LoVo (cell line): ENCODE measurements at places on chromosomes 1 and 21.

DNA sequence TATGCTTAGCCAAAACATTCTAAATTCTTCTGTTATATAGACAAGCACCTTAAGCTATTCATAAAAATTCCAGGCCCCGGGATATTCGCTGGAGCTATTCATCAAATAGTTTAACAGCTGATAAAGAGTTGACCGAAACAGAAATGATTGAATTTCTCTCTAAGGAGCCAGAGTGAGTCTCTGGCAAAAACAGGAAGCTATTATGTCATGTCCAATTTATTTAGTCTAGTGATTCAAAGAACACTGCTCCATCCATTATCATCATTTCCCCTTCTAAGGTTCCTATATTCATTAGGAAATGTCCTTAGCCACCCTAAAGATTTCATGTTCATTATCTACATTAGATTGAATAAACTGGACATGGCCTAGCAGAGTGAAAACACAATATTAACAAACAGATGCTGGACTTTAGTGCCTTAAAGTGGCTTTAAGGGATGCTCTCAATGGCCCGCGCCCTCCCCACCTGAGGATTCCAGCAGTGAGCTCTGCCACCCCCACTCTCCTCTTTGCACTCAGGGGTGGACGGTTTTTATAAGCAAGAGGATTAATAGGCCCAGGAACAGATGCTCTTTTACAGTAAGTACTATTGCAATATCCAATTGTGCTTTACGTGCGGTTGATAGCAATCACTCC, 122.1 kb upstream of the RGS1 start:
- DNase-seq: no peak

GRCh38 chr1:223046011-223046410, 97.0 kb downstream of the TLR5 start:
- DNase-seq: no peak

DNA sequence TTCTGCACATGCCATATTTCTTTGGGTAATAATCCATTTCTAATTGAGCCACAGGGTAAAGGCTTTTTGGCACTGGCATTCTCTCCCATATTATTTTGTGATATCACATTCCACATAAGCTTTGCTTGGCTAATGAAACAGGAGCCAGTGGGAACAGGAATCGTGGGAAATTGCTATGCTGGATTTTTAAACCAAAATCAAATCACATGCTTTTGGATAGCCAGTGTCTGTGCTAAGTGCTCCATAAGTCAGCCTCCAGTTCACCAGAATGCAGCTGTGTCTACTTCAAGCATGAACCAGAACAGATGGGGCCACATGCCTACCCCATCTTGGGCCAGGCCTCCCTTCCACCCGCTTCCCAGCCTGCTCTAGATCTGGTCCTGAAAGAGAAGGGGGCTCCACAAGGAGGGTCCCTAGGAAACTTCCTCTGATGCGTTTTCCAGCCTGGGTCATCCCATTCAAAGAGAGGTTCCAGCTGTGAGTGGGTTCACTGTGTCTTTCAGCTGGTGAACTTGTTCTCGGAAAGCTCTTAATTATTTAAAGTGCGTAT, 131.2 kb upstream of the COA6 start:
- no peak for DNase-seq

DNA sequence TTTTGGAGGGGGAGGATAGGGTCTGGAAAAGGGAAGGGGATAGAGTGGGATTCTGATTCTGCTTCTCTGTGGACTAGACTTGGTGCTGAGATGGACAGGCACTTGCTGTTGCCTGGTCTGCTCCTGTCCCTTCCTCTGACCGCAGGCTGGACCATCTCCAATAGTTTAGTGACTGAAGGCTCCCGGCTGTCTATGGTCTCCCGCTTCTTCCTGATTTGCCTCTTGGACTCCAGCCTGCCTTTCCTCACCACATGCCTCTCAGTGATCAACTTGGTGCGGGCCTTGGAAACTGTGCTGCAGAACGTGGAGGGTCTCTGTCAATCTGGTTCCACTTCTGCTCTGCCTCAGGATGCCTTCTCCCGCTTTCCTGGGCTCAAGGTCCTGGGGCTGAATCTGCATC, 6.3 kb upstream of the ZSCAN20 start:
- DNase-seq: no peak

- DNase-seq: no peak
These were observed 17.8 kb downstream of the HLCS start for GRCh38 chr21:36948686-36949085.

- DNase-seq: peak; percentile 5
These were observed 47.8 kb upstream of the ECE1 start for GRCh38 chr1:21337928-21338572.

DNA sequence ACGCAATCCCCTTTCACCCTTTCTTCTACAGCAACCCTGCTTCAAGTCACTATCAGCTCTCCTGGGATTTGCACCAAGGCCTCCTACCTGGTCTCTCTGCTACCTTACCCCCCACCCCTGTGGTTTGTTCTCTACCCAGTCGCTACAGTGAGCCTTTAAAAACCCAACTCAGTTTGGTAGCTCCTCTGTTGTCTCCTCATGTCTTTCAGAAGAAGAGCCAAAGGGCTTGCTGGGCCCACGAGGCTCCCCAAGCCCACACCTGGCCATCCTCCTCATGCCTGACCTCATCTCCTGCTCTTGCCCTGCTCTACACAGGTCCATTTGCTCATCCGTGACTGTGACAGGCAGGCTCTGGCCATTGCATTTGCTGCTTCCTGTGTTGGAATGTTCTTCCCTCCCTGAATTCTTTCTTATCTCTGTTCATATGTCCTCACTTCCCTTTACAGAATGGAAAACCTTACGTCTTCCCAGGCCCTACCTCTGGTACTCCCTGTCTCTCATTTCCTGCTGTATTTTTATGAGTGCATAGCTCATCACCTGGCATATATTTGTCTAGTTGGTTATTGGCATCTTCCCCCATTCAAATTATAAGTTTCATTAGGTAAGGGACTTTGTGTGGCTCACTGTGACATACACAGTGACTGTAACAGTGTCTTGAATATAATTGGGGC, 3.3 kb downstream of the RGS16 start:
- no peak for DNase-seq

- DNase-seq: no peak
These were observed 33.6 kb downstream of the NUAK2 start for GRCh38 chr1:205287767-205288559.

DNA sequence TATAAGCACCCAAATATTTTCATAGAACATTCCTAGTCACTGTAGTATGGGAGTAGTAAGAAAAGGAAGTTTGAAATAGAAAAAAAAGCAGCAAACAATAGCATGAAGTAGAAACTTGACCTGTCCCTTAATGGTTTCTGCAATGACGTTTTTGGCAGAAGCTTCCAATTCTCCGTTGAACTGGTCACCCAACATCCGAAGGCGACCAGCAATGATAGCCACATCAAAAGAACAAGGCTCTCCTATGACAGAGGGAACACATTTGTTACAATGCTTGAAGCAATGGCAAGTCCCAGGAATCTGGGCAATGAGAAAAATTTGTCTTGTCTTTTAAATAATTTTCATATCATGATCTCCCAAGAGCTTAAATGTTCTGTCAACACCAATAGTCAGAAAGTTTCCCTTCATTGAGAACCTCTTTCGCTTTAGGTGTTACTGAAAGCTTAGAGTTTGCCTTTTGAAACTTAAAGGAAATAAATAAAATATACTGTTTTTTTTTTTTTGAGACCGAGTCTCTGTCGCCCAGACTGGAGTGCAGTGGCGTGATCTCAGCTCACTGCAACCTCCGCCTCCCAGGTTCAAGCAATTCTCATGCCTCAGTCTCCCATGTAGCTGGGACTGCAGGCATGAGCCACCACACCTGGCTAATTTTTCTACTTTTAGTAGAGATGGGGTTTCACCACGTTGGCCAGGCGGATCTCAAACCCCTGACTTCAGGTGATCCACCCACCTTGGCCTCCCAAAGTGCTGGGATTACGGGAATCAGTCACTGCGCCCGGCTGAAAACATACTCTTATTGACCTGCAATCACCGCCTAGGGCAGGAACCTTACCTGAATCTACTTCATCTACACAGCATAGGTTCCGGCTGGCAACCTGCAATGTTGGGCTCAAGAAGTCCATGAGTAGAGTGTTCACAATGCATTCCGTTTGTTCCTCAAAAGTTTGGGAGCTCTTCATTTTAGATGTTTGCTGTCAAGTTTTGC, 672 bp downstream of the BCL2L15 start:
- no peak for DNase-seq

DNA sequence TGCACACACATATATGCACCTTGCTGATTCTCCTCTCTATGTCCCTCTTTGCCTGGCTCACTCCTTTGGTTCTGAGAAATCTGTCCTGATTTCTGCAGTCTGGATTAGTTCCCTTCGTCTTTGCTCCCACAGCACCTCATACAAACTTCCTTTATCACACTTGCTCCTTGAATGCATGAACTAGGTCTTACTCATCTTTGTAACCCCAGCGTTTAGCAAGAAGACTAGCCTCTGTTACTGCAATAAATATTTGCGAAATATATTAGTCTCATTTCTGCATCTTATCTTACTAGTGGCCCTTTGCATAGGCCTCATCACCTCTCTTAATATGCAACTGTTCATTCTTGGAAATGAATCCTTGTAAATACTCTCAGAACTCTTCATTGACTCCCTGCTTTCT, 11.4 kb downstream of the SMYD2 start:
- DNase-seq: no peak

DNA sequence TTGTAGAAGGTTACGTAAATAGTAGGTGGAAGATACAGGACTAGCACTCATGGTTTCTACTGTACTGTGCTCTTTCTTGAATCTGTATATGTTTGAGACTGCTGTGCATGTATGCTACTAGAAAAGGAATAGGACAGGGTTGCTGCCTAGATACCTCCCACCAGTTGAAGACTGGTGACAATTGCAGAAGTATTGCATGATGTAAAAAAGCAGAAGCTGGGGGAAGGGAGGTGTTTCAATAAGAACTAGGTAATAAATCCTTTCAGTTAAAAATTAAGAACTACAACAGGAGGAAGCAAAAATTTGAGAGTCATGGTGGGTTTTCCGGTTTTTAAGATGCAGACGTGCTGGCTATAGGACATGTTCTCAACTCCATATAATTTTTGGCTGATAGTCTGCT, 88.1 kb downstream of the CCDC30 start:
- no peak for DNase-seq

GRCh38 chr1:22557341-22557950, 5.8 kb upstream of the EPHA8 start:
- DNase-seq: no peak

DNA sequence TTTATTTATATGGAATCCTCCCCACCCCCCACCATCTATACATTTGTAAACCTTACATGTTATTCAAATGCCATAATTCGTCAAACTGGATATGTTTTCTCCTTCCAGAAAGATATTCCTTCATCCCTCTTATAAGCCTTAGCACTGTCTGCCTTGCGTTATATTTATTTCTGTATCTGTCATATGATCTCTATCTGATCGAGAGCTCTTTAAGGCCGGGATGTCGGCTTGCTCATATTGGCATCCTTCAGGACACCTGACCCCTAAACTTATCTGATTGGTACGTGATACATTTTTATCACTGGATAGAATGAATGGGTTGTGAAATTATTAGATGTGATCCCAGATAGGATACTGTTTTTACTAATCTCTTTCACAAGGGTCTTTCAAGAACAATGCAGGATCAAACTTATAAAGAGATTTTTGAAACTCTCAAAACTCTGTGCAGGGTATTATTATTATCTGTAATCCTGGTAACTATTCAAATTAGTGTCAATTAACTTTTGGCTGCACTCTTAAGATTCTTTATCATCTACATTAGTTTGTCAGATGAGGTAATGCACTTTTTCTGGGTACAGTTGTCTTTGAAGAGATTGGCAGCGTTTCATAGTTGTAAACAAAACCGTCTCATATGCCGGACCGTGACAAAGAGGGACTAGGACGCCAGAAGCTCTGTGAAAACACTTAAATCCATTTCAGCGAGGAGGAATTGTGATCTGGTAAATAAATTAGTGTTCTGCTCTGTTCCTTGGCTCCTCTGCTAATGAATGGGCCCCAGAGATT, 152.0 kb downstream of the KIF26B start:
- no peak for DNase-seq
